ENCODE measurements at places on chromosomes 2 and 18.

- DNase-seq = no peak
Measured at GRCh38 chr2:216775043-216775453, 79.7 kb upstream of the IGFBP5 start.

GRCh38 chr2:180356676-180357075 is 349.6 kb upstream of the CWC22 start:
- no peak for DNase-seq

- no peak for DNase-seq
Measured at GRCh38 chr2:74188018-74188601, 9.4 kb upstream of the MOB1A start.

GRCh38 chr18:10442551-10442971 is 11.9 kb upstream of the APCDD1 start:
- DNase-seq = no peak

DNA sequence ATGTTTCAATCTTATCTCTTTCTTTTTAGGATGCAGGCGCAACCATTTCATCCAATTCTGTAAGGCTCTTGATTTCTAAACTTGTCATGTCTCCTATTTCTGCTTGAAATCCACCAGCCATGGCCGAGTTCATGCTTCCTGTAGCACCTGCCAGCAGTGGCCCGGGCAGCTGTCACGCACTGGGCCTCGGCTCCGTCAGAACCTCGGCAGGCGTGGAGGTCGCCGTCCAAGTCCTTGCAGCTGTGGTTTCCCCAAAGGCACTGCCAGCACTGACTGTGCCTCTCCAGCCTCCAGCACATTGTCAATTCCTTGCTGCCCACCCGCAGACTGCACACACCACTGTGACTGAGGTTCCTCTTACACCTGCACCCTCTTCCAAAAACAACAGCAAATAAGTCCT is 188.7 kb upstream of the SALL3 start:
- DNase-seq = no peak

DNA sequence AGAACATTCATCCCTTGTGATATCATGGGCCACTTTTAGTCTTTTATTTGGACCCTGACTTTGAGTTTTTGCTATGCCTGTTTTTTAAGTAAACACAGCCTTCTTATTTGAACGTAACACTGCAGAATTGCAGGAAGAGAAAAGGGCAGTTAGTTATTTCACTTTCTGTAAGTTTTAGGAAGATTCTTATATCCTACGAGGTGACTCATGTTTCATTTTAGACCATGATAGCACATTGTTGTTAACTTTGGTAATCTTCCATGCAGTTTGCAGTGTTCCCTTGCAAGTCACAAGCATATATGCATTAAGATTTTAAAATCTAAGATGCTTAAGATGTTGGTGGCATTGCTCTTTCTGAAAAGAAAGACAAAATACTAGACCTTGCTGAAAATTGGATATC is 128.6 kb upstream of the EPC2 start:
- no peak for DNase-seq

GRCh38 chr18:31950583-31950982 is 7.7 kb upstream of the TRAPPC8 start:
- DNase-seq = no peak

DNA sequence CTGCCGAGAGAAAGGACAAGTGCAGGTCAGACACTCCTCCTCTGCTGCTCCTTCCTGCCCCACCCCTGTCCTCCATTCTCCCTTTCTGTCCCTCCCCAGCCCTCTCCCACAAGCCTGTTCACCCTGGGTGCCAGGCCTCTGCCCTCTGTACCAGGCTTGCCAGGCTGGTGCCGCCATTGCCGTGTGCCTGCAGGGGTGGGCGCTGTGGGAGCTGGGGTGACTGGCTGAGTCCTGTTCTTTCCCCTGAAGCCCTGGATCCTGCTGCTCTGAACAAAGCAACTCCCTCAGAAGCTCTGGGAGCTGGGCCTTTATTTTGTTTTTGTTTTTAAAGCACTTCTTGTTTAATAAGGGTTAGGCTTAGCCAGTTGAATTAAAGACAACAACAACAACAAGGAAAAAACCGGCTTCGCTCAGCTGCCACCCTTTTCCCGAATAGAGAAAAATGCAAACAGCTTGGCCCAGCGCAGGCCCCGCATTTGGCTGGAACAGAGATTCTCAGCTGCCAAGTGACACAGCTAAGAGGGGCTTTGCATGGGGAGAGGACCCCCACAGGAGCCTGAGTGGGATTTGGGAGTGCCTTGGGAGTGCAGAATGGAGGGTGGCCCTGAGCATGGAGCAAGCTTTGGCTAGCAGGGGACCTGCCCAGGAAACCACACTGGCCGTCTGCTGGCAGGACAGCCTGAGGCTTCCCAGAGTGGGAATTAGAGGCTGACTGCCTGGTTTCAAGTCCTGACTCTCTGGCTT is 9.1 kb downstream of the PCARE start:
- no peak for DNase-seq

DNA sequence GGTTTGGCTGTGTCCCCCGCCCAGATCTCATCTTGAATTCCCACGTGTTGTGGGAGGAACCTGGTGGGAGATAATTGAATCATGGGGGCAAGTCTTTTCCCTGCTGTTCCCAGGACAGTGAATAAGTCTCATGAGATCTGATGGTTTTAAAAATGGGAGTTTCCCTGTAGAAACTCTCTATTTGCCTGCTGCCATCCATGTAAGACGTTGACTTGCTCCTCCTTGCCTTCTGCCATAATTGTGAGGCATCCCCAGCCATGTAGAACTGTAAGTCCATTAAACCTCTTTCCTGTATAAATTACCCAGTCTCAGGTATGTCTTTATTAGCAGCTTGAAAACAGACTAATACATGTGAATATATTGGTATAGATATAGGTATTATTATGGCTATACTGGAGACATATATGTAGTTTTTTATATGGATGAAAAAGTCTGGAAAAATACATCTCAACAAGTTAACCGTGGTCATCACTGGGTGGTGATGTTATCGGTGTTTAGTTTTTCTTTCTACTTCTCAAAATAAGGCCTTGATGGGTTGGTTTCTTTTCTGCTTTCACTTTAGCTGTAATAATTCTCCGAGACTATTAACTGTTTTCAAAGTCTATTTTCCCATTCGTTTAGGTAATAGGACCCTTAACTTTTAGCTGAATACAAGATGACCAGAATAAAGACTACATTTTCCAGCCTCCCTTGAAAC is 39.1 kb upstream of the NCOA1 start:
- DNase-seq = no peak

DNA sequence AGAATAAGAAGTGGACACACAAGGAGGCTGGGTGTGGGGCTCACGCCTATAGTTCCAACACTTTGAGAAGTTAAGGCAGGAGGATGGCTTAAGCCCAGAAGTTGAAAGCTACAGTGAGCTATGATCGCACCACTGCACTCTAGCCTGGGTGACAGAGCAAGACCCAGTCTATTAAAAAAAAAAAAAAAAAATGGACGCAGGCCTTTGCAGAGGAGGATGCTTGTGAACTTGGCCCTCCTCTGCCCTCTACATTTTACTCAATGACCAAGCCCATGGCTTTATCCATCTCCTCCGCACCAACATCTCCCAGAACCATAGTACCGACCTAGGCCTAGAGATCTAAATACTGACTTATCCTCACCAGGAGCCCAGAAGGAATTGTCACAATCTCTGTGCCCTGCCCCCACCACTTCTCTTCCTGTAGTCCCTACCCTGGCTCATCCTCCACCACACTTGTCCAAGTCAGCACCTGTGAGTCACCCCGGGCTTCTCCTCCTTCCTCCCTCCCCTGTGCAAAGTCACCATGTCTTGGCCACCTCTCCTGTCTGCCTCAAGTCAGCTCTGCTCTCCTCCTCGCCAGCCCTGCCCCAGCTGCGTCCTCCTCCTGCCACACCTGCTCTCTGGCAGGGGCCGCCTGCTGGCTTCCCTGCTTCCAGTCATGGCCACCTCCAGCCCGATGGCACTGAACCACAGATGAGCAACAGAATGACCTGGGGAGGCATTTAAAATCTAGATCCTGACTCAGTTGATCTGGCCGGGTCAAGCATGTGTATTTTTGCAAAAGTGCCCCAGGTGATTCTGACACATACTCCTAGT is 35.8 kb upstream of the ASPRV1 start:
- no peak for DNase-seq

GRCh38 chr18:24771300-24771699 is 310.9 kb downstream of the HRH4 start:
- no peak for DNase-seq

- no peak for DNase-seq
Measured at GRCh38 chr18:50190236-50190635, 4.7 kb downstream of the MYO5B start.

DNA sequence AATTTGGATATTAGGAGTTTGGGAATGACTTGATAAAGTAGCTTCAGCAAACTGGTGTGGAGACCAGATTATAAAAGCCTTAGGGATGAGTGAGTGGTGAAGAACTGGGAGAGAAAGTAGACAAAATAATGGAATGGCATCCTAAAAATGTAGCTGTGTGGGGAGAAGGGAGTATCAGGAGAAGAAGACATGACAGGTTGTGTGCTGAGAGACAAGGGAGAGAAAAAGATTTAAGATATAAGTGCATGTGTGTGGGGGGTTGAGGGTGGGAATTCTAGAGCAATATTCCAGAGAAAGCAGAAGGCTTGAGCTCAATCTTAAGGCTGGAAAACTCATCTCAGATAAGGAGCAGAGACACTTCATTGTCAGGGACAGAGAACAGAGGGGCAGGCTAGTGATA is 159.5 kb downstream of the HNMT start:
- DNase-seq = no peak

DNA sequence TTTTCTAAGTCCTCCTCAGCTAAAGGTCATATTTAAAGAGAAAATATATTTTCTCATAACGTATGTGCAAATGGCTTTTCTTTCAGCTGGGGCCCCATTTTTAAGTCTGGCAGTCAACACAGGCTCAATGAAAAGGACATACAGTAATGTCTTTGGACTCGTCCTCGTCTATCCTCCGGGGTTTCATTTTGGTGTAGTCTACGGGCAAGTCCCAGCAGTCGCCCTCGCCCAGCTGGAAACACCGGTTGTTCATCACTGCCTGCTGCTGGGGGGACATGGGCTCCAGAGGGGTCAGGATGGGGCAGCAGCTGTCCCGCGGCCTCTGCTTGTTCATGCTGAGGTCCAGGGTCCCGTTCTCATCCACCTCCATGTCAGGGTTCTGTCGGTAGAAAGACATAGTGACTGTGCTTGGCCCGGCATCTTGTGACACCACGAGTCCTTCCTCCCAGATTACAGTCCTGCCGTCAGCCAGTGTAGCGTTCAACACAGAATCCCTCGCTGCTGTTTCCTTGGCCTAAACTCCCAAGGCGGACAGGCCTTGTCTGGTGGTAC is 144.9 kb upstream of the PXDN start:
- DNase-seq = no peak

GRCh38 chr2:4930704-4931103 is 761.5 kb upstream of the SOX11 start:
- DNase-seq = no peak

DNA sequence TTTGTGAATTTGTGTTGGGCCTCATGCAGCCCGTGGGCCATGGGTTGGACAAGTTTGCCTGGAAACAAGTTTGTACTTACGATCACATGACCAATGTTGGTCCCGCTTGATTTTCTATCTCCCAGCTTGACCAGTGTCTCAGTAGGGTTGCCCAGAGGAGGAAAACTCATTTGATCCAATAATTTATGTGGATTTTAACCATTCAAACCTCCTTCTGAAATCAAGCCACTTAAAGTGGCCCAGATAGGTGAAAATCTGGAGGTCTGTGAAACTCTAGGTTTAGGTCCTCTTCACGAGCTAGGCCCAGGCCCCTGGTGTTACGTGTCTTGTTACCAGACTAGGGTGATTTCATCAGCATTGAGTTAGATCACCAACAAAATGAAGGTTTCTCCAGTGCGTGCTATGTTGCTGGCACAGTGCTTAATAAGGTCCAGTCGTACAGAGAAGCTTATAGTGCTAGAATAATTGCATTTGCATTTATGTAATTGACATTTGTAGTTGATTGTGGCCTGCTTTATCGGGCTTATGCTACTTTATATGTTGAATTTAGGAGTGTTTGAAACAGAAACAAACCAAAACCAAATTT is 4.4 kb downstream of the ACTR2 start:
- no peak for DNase-seq

DNA sequence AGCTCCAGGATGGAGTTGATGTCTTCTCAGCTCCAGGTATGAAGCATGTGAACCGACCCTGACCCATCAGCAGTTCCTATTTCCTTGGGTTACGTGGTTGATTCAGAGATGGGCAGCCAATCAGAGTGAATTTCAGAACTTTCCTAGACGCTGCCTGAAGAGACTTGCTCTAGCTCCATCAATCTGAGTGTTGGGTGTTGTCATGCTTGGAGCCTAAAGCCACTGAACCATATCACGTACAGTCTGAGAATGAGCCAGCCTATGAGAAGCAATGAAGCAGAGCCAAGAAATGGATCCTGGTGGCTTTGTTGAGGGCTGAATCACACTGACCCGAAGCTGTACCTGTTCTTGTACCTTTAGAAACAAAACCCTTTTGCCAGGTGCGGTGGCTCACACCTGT is 19.6 kb upstream of the KLF7 start:
- no peak for DNase-seq

GRCh38 chr18:10120622-10121021 is 206.8 kb downstream of the VAPA start:
- DNase-seq = no peak

DNA sequence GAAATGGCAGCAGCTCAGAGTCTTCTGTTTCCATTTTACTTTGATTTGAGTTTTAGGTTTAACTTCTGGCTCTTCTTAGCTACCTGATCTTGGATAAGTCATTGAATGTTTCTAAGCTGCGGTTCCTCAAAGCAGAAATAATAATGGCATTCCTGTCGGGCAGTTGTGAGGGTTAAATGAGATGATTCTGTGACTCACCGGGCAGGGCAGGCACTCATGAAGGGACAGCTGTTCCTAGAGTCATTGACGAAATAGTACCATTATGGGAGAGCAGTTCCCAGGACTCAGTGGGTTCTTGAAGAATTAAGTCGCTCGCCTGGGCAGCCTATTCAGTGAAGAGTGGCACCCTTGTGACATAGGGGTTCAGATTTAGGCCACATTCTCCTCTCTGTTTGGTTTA is 10.3 kb downstream of the TRIB2 start:
- no peak for DNase-seq

- DNase-seq = no peak
Measured at GRCh38 chr2:232276084-232276732, 102.3 kb upstream of the ALPP start.

GRCh38 chr18:1412655-1413322 is 508.1 kb downstream of the ADCYAP1 start:
- no peak for DNase-seq

- DNase-seq = no peak
Measured at GRCh38 chr2:150767991-150768746, 280.7 kb upstream of the RND3 start.

DNA sequence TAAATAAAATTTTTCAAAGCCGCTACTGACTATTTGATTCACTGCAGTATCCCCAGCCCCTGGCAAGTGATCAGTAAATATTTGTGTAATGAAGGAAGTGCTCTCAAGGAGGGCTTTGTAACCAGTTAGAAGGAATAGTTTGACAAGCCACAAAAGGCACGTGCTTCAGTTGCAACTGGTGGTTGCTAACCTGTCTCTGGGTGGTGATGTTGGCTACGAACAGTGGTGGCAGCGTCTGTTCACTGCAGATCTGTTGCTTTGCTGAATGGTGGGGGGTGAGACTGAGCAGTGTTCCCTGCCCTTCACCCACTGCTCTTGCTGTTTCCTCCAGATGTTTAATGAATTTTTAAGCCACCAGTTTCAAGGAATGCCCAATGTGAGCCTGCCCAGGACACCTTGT is 73.9 kb upstream of the SIX2 start:
- no peak for DNase-seq

- no peak for DNase-seq
Measured at GRCh38 chr2:17799301-17800120, 16.7 kb upstream of the MSGN1 start.
